ENCODE measurements at places on chromosomes 5 and 9.

DNA sequence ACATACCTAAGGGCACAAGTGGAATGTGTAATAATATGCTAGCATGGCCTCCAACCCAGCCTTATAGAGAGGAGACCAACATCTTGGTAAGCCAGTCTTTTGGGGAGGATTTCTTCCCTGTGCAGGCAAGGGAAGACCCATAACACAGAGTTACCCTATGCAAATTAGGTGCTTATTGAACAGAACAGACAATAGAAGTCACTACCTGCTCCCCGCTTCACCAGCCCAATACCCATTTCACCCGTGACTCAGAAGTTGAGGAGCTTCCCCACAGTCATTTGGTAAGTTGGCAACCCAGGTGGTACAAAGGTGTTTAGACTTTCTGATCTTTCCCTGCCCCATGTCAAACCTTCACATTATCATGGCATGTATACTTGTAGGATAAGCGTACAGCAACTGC, 44.6 kb downstream of the AOPEP start:
- DNase-seq: no peak

DNA sequence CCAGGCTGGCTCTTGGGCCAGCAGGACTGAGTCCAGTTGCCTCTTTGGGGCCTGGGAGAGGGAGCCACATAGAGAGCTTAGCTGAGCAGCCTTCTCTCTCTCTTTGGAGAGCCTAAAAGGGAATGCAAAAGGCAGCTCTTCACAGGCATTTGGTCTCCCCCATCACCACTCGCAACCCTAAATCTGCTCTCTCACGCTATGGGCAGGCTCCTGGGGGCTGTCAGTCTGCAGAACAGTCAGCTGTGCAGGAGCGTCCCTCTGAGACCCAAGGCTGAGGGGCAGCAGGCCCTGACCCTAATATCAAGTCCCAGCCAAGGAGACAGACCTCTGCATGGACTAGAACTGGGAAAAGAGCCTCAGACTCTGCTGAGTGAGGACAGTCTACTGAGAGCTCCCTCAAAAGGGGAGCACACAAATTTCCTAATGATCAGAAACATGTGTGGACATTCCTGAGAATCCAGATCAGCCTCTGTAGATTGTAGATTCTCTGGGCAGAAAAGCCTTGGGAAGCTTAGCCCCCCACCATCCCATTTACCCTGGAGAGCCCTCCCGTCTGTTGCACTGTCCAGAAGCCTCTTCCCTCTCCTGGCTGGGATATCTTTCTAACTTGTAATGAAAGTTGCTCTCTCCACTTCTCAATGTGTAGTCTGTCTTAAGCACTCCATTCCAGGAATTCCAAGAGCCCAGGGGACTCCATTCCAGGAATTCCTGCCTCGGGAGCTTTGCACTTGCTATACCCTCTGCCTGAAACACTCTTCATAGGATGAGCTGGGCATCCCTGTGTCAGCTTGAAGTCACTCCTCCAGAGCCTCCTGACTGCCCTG, 79.4 kb downstream of the FAM114A2 start:
- DNase-seq: no peak

DNA sequence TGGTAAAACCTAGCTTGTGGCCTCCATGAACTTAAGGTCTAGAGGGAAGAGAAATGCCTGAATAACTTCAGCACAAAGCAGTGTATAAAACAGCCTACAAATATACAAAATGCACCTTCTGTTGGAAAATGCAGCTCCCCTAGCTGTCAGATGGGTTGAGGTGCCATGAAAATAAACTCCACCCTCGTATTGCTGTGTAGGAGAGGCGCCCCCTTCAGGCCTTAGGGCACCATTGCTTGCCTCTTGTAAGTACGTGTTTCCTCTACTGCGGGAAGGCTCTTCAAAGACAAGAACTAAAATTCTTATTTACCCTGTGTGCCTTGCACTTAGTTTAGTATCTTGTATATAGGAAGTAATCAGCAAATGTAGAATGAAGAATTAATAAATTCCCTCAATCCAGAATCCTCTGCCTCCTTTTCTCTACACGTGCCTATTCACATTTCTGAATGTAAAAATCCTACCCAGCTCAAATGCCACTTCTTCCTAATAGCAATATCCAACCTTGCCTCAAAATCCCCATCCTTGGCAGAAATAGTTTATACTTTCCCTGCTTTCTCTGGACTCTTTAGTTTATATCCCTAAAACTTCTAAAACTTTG, 393.7 kb upstream of the PDE4D start:
- DNase-seq: peak; percentile 64

GRCh38 chr9:89911721-89912604, 307.2 kb downstream of the GADD45G start:
- DNase-seq: no peak

DNA sequence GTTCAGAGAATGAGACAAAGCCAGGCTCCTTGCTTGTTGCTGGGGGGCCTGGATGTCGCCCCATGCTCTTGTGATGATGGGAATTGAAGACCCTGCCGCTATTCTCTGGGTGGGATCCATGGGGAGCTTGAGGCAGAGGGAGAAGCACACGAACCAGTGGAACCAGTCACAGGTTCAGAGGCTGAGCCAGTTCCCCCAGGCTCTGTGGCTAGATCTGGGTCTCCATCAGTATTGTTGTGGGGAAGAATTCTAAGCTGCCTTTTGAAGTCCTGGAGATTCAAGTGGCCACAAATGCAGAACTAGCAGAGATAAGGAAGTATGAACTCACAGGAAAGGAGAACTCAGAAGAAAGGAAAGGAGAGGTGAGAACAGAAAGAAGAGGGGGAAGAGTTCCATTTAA, 219.4 kb downstream of the MSX2 start:
- DNase-seq: no peak

DNA sequence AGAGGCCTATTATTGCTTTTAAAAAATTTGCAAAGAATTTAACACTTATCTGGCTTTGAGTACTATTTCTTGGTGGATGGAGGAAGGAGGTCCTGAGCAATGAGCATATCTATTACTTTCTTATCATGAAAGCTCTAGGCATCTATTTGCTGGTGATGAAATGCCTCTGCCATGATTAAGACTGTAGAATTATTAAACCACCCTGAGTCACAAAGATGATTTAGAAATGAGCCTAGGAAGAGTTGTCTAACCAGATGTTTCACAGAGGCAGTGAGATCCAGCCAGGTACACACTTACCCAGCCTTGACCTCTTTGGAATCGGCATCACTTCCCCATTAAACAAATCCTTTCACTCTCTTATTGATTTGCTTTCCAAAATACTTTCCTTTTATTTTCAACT, 304.4 kb upstream of the KIF2A start:
- peak; percentile 6 for DNase-seq

GRCh38 chr5:179795863-179796833, 2.4 kb downstream of the LTC4S start:
- DNase-seq: peak; percentile 95
